Stimulated activated CD4-positive, alpha-beta T cell treated with anti-CD3 and anti-CD28 coated beads, TNF-alpha, amount 100 ng/mL, for 48 hours (primary cell): ENCODE measurements at places on chromosomes 3 and 15.

DNA sequence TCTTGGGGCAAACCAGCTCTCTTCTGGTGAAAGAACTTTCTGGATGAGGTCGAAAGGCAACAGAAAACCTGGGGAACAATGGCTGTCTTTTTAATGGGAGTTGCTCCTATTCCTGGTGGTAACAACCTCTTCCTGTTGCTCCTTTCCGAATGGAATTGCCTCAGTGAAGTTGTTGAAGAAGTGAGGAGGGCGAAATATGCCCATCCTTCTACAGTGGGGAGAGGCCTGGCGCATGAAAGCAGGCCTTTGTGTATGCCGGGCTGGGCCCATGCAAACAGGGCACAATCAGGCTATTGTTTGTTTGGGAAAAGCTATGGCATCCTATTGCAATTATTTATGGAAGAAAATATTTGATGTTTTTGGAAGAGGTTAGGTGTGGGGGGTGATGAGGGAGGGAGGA is 166.9 kb downstream of the IGF1R start:
- no peak for DNase-seq

DNA sequence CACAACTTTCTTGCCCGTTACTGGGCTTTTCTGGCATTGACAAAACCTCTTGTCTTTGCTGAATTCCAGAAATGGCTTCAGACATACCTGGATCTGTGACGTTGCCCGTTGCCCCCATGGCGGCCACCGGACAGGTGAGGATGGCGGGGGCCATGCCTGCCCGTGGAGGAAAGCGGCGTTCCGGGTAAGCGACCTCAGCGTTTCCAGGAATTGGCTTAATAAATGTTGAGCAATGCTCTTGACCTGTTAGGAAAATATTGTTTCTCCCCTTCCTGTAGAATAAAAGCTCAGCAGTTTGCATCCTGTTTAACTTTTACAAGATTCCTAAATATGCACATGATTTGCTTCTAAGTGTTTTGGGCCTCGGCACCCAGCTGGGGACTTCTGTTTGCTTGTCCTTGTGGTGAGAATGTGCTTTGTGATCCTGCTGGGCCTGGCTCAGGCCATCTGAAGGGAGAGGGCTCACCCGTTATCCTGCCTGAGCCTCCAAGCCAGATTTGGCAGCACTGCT is 46.7 kb downstream of the ARNT2 start:
- DNase-seq = no peak

DNA sequence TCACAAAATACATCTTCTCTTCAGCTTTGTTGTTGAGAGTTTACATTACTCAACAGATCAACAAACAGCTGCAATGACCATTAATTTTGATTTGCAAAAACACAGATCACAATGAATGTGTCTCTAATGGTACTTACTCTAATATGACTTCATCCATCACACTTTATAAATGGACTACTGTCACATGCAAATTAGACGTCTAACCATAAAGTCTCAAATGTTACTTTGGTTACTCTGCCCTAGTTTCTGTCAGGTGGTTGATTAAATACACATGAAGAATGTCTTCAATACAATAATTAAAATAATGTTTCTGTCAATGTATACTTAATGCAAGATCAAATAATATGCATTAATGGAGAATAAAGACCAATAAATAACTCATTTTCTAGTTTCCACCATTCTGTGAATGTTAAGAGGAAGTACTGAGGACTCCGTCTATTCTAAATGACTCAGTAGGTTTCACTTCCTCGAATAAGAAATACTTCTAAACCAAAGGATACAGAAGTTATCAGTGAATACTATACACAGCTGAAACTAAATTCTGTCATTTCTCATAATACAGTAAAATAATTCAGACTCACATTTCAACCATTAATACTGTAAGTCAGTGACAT is 145.8 kb downstream of the CBLB start:
- DNase-seq = no peak

DNA sequence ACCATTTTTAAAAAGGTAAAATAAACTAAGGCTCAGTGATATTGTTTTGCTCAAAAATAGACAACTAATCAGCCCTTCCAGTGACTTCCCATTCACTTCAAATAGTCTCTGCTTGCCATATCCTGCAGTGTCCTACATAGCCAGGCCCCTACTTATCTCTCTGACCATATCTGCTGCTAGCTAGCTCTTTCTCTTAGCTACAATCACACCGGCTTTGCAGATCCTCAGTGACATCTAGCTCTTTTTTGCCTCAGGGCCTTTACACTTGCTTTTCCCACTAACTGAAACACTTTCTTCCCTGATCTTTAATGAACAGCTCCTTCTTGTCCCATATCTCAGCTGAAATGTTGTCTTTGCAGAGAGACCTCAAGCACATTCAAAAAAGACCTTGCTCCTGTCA is 161.3 kb downstream of the IL5RA start:
- DNase-seq = no peak

DNA sequence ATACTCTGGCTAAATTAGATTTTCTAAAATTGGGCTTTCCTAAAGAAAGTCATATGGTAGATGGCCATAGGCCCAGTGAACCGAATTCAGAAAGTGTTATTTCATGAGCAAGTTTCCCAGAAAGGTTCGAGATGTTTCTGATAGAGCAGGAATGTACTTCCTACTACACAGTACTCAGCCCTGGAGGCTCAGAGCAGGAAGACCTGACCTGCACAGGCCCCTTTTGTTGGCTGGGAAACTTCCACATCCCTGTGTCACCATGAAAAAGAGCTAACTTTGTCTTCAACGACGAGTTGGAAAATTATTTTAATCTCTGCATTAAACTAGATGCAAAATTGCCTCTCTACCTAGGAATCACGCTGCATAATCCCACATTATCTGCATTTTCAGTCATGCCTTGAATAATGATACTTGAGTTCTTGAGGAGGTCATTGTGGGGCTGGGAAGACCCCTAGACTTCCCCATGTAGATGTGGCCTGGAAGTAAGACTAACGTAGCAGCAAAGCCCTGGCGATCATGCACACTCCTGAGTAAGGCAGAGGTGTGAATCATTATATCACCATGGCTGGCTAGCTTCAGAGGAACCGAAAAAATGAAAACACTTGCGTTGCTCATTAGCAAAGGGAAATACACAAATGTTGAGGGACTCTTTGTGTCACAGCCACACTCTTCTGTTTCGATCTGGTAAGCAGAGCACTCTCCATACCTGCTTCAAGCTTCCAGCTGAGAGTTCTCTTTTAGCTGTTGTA is 47.1 kb downstream of the CMTM7 start:
- no peak for DNase-seq

- no peak for DNase-seq
Measured at GRCh38 chr3:23086331-23086730, 116.8 kb upstream of the UBE2E2 start.
